Activated B cell treated with CpG ODN at 0.5 μM for 24 hours (primary cell): ENCODE measurements at places on chromosomes 1 and 21.

DNA sequence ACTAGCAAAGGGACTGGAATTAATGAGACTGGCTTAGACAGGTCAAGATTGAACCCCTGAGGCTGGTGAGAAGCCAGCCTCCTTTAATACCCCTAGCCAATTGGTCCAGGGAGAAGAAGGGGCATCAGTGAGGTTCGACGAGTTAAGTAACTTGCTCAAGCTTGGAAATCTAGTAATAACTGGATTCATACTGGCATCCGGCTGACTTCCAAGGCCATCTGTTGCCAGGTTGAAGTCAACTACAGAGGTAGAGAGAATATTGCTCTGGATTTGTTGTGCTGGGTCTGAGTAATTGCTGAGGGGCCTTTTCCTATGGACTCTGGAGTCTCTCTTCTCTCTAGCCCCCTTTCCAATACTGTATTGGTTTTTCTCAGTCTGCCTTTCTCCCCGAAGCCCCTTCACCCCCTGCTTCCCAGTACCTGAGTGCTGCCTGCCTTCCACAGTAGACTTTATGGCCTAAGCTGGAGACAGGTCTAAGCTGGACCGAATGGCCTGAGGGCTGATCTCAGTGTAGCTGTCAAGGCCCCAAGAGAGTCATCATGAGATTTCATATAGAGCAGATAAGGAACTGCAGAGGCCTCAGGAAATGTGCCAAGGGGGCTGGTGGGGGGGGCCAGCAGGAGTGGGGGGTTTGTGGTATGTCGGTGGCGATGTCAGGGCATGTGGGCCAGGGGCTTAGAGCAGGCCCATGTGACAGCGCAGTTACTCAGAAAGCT lies 42.4 kb upstream of the IL19 start:
- no peak for DNase-seq

DNA sequence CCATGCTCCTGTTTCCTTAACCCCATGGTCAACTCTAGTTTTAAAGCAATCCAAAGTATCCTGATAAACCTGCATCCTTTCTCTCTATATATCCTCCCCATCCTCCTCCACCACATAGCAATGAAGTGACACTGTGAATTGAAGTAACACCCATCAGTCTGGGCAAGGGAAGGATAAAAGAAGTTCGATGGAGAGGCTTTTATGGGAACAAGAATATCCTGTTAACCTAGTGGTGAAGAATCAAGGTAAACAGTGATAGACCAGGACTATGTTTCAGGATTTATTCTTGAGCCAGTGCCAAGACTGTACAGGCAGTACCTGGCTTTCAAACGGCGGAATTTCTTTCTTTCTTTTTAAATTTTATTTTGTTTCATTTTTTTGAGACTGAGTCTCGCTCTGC lies 17.6 kb downstream of the RABIF start:
- no peak for DNase-seq

- DNase-seq, result no peak
Observed at GRCh38 chr1:213585959-213586586, 401.7 kb upstream of the PROX1 start.

- no peak for DNase-seq
Observed at GRCh38 chr1:66540434-66541032, 6.6 kb downstream of the SGIP1 start.

GRCh38 chr1:110686188-110686587 lies 11.4 kb upstream of the KCNA3 start:
- DNase-seq, result no peak

DNA sequence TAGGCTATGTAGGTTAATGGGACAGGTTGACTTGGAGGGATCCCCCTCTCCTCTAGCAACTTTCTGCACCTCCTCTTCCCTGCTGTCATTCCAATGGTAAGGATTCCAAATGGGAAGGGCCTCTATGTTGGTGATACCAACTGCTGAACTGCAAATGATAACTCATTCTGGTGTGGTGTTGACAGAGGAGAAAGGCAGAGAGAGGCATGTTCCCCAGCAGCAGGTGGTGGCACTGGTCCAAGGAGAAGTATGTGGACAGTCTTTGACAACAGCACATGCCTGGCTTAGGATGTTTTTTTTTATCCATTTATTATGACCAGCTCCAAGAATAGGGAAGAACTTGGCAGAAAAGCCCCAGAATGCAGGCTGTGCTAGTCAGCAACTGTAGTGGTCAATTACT lies 19.6 kb upstream of the SPAG17 start:
- no peak for DNase-seq

DNA sequence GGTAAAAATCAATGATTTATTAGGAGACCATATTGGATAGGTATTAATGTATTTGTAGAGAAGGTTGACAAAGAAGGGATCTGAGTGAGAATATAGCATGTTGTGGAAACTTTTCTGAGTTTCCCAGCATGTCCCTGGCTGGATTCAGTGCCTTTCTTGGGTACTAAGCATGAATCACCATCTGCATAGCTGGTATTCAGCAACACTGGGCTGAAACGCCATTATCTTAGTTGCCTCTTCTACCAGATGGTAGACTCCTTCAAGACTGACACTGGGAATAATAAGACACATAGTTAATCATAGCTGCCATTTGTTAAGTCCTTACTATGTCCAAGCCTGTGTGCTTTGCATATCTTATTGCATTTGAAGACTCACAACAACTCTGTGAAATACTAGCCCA lies 45.5 kb downstream of the ATP5PF start:
- DNase-seq, result no peak

- no peak for DNase-seq
Observed at GRCh38 chr1:3462356-3463012, 8.0 kb downstream of the ARHGEF16 start.

DNA sequence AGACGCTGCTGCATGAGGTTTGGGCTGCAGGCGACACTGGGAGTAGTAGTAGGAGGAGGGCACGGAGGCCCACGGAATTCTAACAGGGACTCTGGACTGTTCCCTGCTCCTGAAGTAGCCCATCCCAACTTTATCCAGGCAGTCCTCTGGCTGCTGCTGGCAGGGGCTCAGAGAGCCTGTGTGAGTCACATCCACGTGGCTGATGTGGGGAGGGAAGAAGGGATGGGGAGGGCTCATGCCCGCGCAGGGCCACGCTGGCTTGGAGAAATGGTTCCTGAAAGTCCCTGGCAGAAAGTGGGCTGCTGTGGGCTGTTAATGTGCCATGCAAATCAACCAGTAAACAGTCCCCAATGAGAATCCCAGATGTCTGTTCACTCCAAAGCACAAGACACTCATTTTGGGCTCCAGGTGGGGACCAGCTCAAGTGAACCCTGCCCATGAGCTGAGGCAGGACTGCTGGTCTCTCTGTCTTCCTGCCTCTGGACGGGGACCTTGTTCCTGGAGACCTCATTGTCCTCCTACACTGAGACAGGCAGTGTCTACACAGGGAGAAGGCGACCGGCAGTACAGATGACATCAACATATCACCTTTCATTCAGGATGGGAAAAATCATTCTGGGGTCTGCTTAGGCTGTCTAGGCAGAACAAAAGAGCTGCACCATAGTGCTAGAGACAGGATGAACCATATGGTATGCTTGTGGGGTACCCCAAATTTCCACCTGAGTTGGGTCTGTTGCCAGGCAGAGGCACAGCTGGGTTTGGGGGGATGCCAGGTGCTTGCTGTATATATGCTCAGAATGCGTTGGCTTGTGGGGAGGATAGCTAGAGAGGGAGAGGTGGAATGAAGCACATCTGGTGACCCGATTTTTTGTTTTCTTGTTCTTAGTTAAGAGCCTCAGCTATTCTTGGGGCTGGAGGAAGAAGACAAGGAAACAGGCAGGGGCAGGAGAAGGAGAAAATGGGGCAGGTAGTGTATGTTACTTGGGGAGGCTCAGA lies 57.9 kb upstream of the FMOD start:
- no peak for DNase-seq

GRCh38 chr1:198977909-198978308 lies 339.1 kb downstream of the PTPRC start:
- DNase-seq, result no peak

GRCh38 chr1:112712191-112712590 lies 2.9 kb downstream of the PPM1J start:
- DNase-seq, result no peak
